ENCODE measurements at places on chromosomes 12 and 14. TPM values are rescaled to one million over a fixed set of nuclear protein-coding genes. Genes with fewer than 3 reads are reported as not detected.

GRCh38 chr14:91114079-91115065 lies 499 bp downstream of the DGLUCY start:
- peak overlapping the region; percentile 75 for H3K4me3 ChIP-seq
- no peaks in the 10 kb centered on the region for H3K27me3 ChIP-seq
- H3K27ac ChIP-seq = peak overlapping the region; percentile 92
- H3K36me3 ChIP-seq = peaks cover 2% of the 10 kb centered on the region
- DNase-seq = peak; percentile 53
- peaks cover 8% of the 10 kb centered on the region for H3K4me1 ChIP-seq

DNA sequence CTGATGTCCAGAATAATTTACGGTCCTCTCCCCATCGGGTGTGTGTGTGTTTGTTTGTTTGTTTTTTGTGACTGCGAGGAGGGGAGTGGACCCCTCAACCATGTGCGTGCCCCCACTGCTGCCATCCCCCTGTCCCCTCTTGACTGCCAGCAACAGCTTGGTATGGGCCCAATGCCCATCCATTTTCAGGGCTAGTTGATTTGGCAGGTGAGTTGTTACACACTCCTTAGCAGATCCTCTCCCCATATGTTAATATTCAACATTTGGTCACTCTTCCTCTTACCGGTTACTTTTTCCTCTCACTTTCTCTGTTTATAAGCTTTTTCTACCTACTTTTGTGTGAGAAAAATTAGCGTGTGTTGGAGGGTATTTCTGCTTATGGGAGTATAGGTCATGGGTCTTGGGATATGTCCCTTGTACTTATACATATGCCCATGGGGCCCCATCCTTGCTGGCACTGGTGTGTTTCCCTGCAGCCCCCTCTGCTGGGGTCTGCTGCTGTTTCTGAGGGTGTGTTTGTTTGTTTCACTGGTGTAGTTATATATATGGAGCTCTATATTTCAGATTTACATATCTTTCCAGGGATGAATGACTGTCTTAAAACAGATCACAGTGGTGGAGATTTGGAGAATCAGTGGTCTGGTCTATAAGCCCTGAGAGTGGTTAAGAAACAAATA lies 33.8 kb downstream of the ZFHX2 start:
- H3K27me3 ChIP-seq = no peaks in the 10 kb centered on the region
- no peak overlapping the region for H3K4me3 ChIP-seq
- H3K27ac ChIP-seq = no peak overlapping the region
- H3K4me1 ChIP-seq = no peaks in the 10 kb centered on the region
- DNase-seq = no peak
- peaks cover 2% of the 10 kb centered on the region for H3K36me3 ChIP-seq

DNA sequence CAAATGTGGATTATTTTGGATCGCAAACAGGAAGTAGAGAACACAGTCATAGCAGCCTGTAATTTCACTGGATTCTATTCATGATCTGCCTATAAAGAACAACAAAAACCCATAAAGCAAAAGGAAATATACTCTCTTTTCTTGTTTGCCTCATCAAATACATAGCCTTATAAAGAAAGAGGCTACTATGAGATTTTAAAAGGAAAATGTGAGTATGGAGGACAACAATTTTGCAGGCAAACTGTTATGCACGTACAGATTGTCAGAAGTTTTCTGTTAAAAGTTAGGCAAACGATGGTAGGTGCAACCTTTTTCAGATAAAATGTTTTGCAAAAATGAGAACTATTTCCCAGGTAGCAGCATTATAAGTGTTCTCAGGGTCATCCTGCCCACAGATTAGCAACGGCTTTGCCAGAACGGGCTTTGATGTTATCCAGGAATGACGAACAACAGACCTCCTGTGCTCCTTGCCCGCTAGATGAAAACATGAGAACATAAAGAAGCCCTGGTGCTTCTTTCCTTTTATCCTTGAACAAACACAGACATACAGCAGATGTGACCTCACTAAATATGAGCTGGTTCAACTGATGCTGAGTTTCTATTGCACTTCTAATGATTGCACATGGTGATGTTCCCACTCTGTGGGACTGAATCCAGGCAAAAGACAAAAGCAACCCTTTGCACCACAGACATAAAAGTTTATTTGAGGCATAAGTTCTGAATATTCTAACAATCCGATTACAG lies 88.1 kb downstream of the ITPR2 start:
- DNase-seq = no peak
- no peaks in the 10 kb centered on the region for H3K36me3 ChIP-seq
- H3K27ac ChIP-seq = no peak overlapping the region
- H3K4me3 ChIP-seq = no peak overlapping the region

GRCh38 chr14:101286271-101287018 lies 274.9 kb upstream of the DIO3 start:
- no peaks in the 10 kb centered on the region for H3K4me1 ChIP-seq
- peaks cover 2% of the 10 kb centered on the region for H3K27me3 ChIP-seq
- H3K36me3 ChIP-seq = no peaks in the 10 kb centered on the region
- no peak overlapping the region for H3K27ac ChIP-seq

DNA sequence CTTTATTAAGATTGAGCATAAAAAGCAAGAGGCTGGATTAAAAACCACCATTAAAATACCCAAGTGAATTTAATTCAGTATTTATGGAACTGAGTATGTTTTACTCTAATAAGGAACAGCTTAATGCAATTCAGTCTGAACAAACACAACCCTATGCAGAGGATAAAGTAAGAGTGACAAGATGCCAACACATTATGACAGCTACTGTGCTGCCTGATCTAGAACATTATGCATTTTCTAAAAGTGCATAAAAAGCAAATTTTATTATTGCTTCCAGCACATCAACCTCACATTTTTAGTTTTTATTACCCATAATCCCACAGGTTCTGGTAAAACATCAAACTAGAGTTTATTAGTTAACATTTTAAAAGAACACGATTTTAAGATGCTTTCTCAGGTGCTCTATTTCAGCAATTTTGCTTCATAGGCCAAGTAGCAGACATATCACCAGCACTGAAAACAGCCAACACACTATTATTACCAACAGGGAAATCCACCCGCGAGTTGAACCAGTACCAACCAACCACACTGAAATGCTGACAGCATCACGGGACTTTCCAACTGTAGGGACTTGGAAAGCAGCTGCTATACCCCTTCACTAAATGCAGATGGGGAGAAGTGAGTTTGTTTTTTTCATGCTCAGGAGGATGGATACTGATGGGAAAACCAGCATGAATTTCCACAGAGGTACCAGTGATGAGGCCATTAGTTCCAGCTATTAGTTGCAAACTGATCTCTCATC lies 372.1 kb downstream of the KCNH5 start:
- DNase-seq = no peak
- no peaks in the 10 kb centered on the region for H3K36me3 ChIP-seq
- no peak overlapping the region for H3K4me3 ChIP-seq
- no peaks in the 10 kb centered on the region for H3K27me3 ChIP-seq
- H3K27ac ChIP-seq = no peak overlapping the region

DNA sequence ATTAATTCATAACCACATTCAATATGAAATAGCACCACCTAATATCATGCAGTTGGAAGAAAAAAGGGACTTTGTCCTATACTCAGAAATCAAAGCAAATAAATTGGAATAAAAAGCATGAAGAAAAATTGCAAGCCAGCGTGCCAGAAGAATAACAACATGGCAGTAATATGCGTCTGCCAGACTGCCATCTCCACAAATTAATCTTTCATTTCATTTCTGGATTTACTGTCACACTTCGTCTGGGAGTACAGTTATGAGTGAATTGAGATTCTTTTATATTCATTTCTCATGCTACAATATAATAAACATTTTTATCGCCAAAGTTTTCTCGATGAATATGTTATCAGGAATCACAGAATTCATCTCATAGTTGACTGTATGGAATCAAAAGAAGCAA lies 1327.7 kb upstream of the SEL1L start:
- no peaks in the 10 kb centered on the region for H3K4me1 ChIP-seq
- H3K4me3 ChIP-seq = no peak overlapping the region
- H3K27me3 ChIP-seq = no peaks in the 10 kb centered on the region

- H3K4me3 ChIP-seq = no peak overlapping the region
- H3K4me1 ChIP-seq = no peaks in the 10 kb centered on the region
- H3K36me3 ChIP-seq = no peaks in the 10 kb centered on the region
- DNase-seq = no peak
- H3K27ac ChIP-seq = no peak overlapping the region
Measured at GRCh38 chr12:96994900-96995299, 87.8 kb downstream of the NEDD1 start.

- no peak overlapping the region for H3K4me3 ChIP-seq
- H3K36me3 ChIP-seq = peaks cover 4% of the 10 kb centered on the region
- no peaks in the 10 kb centered on the region for H3K4me1 ChIP-seq
Measured at GRCh38 chr12:45914090-45914489, 76.3 kb downstream of the SCAF11 start.

DNA sequence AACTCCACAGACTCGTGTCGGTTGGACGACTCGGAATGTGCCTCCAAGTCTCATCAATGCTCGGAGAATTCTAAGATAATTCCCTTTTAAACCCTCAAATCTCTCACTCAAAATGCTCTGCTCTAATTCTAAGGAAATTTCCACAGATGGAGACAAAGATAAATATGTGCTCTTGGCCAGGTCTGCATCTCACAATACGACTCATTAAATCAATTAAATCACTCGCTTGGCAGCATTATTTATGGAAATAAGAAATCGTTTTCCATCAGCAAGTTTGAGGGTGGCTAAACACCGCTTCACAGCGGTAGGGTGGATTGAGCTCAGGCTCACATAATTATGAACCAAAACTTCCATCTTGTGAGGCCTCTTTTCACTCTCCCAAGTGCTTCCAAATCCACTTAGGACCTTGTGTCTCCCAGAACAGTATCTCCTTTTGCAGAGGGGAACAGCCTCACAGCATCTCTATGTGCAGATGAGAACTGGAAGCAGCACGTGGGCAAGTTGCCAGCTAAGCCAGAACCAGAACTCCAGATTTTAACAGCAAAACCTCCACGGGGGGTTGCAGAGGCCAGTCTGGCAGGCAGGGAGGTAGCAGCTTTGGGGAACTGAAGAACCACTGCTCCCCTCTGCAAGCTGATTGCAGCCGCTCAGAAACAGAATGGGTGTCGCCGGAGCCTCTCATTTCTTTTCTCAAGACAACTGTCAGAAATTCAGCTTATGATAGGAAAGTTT lies 43.8 kb downstream of the RIMBP2 start:
- no peaks in the 10 kb centered on the region for H3K36me3 ChIP-seq
- no peaks in the 10 kb centered on the region for H3K4me1 ChIP-seq
- H3K4me3 ChIP-seq = no peak overlapping the region

Gene IRF9
- 111 TPM for total RNA-seq

DNA sequence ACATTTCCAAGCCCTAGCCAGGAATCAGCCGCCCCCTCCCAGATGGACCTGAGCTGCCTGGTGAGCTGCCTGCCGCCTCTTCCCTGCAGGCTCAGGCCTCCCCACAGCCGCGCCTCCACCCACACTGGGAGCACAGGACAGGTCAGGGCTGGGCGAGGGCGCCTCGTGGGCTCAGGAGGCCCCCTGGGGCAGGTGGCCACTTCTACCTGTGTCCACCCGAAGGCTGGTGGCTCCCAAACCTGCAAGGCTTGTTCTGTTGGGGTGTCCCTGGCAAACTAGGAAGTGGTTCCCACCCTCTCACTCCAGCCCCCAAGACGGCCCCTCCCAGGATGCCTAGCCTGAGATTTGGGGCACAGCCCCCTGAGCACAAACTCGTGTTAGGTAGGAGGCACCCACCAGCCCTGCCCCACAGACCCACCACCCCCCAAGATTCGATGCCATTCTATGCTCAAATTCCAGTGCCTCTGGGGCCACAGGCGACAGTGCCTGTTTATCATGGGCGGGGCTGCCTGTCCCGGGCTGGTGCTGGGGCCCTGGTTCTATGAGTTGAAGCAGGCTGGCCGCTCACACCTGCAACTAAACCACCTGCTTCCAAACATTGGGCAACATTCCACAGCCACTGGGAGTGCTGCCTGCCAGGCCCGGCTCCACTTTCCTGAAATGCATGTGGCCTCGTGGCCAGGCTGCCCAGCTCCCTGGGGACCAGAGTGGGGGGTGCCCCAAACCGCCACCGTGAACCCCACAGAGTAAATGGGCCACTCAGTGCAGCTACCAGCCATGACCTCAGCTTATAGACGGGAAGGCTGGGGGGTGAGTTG lies 6.8 kb downstream of the MMP17 start:
- peaks cover 23% of the 10 kb centered on the region for H3K27me3 ChIP-seq
- no peaks in the 10 kb centered on the region for H3K36me3 ChIP-seq
- no peak overlapping the region for H3K27ac ChIP-seq
- DNase-seq = no peak
- H3K4me1 ChIP-seq = no peaks in the 10 kb centered on the region
- H3K4me3 ChIP-seq = no peak overlapping the region

Gene GPR162
- 23.4 TPM for total RNA-seq

- H3K4me1 ChIP-seq = no peaks in the 10 kb centered on the region
- no peak overlapping the region for H3K27ac ChIP-seq
- H3K36me3 ChIP-seq = no peaks in the 10 kb centered on the region
- H3K27me3 ChIP-seq = peaks cover 11% of the 10 kb centered on the region
- no peak for DNase-seq
- H3K4me3 ChIP-seq = no peak overlapping the region
Measured at GRCh38 chr14:70108419-70108818, 80.3 kb downstream of the SLC8A3 start.

DNA sequence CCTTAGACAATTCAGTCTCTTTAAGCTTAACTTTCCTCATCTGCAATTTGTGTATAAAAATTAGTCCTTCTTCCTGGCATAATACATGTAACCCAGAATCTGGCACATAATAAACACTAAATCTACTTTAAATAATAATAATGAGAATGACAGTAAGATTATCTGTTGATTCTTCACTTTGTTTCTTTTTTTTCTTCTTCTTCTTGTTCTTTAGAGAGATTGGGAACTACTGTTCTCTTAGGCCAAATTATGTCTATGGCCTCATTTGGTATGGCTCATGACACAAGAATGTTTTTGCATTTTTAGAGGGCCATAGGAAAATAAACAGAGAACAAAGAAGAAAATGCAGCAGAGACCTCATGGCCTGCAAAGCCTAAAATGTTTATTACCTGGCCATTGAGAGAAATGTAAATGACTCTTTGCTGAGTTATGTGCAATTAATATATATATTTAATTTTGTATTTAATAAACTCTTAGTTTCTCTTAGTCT lies 275.8 kb downstream of the SLC6A15 start:
- no peaks in the 10 kb centered on the region for H3K36me3 ChIP-seq
- no peaks in the 10 kb centered on the region for H3K4me1 ChIP-seq
- H3K27ac ChIP-seq = no peak overlapping the region
- H3K27me3 ChIP-seq = no peaks in the 10 kb centered on the region

- no peaks in the 10 kb centered on the region for H3K4me1 ChIP-seq
- no peaks in the 10 kb centered on the region for H3K36me3 ChIP-seq
- H3K27me3 ChIP-seq = peaks cover 2% of the 10 kb centered on the region
- H3K4me3 ChIP-seq = no peak overlapping the region
Measured at GRCh38 chr12:119602734-119603094, 9.1 kb downstream of the TMEM233 start.

GRCh38 chr14:57761800-57762199 lies 104.1 kb downstream of the SLC35F4 start:
- DNase-seq = no peak
- H3K27me3 ChIP-seq = no peaks in the 10 kb centered on the region
- H3K4me3 ChIP-seq = no peak overlapping the region
- H3K36me3 ChIP-seq = no peaks in the 10 kb centered on the region
- H3K4me1 ChIP-seq = no peaks in the 10 kb centered on the region

GRCh38 chr14:54316652-54317051 lies 80.2 kb upstream of the CDKN3 start:
- H3K27me3 ChIP-seq = no peaks in the 10 kb centered on the region
- peaks cover 2% of the 10 kb centered on the region for H3K4me1 ChIP-seq
- no peak for DNase-seq
- H3K27ac ChIP-seq = no peak overlapping the region

- H3K27me3 ChIP-seq = no peaks in the 10 kb centered on the region
- peaks cover 19% of the 10 kb centered on the region for H3K36me3 ChIP-seq
- H3K27ac ChIP-seq = no peak overlapping the region
Measured at GRCh38 chr12:110533607-110534006, 31.5 kb downstream of the RAD9B start.
